ENCODE measurements at places on chromosomes 16 and 17. TPM values are rescaled to one million over a fixed set of nuclear protein-coding genes. Genes with fewer than 3 reads are reported as not detected.

CNTNAP1 gene
- 37.4 TPM for total RNA-seq

DNA sequence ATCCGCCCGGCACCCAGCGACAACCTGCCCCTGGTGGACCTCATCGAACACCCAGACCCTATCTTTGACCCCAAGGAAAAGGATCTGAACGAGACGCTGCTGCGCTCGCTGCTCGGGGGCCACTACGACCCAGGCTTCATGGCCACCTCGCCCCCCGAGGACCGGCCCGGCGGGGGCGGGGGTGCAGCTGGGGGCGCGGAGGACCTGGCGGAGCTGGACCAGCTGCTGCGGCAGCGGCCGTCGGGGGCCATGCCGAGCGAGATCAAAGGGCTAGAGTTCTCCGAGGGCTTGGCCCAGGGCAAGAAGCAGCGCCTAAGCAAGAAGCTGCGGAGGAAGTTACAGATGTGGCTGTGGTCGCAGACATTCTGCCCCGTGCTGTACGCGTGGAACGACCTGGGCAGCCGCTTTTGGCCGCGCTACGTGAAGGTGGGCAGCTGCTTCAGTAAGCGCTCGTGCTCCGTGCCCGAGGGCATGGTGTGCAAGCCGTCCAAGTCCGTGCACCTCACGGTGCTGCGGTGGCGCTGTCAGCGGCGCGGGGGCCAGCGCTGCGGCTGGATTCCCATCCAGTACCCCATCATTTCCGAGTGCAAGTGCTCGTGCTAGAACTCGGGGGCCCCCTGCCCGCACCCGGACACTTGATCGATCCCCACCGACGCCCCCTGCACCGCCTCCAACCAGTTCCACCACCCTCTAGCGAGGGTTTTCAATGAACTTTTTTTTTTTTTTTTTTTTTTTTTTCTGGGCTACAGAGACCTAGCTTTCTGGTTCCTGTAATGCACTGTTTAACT is 1.0 kb downstream of the NOG start:
- DNase-seq: no peak

HS3ST3B1 gene
- 1.5 TPM for total RNA-seq

DNA sequence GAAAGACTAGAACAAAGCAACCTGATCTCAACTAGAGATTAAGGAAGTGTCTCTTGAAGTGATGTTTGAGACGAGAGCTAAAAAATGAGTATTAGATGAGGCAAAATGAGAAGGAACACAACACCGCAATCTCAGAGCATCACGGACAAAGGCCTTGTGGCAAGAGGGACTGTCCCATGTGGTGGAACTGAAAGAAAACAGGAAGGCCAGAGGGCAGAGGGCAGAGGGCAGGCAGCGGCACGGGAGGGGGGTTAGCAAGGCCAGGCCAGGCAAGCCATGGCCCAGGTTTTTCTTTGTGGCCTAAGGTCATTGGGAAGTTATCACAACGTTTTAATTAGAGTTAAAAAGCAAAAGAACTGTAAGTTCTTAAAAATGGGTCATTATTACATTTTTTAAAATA is 22.5 kb downstream of the RPA1 start:
- DNase-seq: no peak

DNA sequence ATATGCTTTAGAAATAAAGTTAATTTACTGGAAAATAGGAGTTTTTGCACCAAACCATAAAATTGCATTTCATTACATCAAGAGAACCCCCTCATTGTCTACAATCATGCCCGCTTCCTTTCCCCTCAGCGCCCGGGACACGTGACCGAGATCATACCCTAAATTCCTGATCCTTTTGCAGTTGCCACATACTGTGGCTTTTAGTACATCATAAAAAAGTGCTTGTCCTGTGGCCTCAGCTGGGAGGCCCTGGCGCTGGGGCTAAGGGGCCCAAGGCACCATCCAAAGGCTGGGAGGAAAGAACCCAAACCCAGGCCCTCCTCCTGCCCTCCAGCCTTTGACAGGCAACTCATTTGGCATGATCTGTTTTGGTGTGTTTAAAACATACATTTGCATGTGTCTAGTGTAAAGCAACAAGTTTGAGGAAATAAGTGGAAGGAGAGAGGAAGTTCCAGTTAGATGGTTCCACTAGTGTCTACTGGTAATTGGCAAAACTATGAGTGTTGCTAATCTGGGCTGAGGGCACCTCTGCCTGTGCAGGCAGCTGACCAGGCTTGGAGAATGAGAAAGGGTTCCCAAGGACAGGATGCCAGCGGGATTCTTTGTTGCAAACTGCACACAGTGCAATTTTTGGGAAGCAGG is 6.0 kb downstream of the CDK5R1 start:
- no peak for DNase-seq

MMP25 gene
- 2.1 TPM for total RNA-seq

DNA sequence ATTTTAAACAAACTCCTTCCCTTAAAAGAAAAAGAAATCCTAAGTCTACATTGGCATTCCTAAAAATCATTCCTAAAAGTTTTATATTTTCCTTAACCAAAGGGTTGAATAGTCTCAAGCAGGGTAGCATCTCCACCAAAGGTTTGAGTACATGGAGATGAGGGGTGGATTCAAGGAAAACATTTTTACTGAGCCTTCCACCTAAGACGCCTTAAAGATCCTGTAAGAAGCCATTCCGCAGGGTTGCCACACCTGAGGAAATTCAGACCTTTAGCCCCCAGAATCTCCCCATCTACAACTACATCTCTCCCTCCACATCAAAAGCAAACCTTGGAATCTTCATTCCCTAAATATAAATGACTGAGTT is 7.7 kb upstream of the AKTIP start:
- DNase-seq: no peak

DNA sequence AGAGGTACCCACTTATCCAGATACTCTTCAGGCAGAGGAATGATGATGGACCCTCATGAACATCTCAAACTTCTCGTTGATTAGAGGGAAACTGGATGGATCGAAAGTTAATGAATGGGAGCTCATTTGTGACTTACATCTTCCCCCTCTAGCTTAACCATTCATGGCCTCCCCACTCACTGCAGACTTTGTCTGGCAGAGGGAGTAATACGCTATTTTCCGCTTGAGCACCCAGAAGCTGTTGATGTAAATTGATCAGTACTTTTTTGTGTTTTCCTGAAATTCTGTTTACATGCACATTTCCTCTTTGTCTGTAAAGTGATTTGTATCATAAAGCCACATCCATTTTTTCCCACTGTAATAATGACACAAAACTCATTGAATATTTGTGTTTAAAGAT is 239.1 kb upstream of the RBFOX1 start:
- no peak for DNase-seq

MATCAP1 gene
- total RNA-seq: 29.2 TPM

GRCh38 chr16:81481207-81481821 is 36.7 kb downstream of the CMIP start:
- DNase-seq: no peak

DNA sequence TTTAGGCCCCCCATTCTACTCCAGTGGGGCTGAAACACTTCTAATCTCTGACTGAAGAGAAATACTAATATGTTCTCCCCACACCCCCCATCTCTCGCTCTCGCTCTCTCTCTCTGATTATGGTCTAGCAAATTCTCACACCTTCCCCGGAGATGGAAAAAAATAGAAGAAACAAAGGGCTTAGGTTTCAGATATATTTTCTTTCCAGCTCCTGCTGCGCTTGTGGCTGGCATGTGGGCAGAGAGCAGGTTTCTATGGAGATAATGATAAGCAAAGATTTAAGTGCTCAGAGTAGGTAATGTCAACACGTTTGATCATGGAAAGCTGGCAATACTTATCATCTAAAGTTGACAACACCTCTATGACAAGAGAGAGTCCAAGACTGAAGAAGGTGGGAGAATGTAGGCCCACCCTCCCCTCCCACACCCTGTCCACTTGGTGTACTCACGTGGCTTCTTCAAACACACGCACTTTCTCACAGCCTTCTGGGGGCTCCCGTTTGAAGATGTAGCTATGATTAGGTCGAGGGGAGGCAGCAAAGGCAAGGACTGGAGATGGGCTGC is 8.0 kb upstream of the SLC35B1 start:
- DNase-seq: no peak

OR1A1 gene
- total RNA-seq: not detected
